CD8-positive, alpha-beta memory T cell (primary cell): ENCODE measurements at places on chromosomes 16 and 17. TPM values are rescaled to one million over a fixed set of nuclear protein-coding genes. Genes with fewer than 3 reads are reported as not detected.

Gene EPOP
- total RNA-seq = 47.0 TPM

Gene KRT32
- total RNA-seq = not detected

Gene PDILT
- not detected for total RNA-seq

Gene ELMO3
- 5.3 TPM for total RNA-seq

Gene UNKL
- 32.9 TPM for total RNA-seq

Gene KCNJ18
- total RNA-seq = not detected

Gene KATNIP
- total RNA-seq = 15.1 TPM

Gene IRX3
- total RNA-seq = not detected

Gene IGFALS
- not detected for total RNA-seq

Gene SLFN13
- 23.0 TPM for total RNA-seq

Gene SHISA6
- not detected for total RNA-seq

Gene GRAPL
- 2.6 TPM for total RNA-seq

Gene TMEM132E
- not detected for total RNA-seq

Gene PDIA2
- total RNA-seq = not detected

Gene CD300H
- not detected for total RNA-seq

Gene SHISA9
- total RNA-seq = 0.35 TPM

Gene KRT33A
- not detected for total RNA-seq

Gene GUCY2D
- total RNA-seq = not detected

Gene CDR2L
- total RNA-seq = 1.7 TPM

Gene NAGLU
- total RNA-seq = 15.8 TPM

Gene SNTB2
- total RNA-seq = 13.6 TPM

Gene EIF3CL
- 66.5 TPM for total RNA-seq

Gene MRPL10
- 67.0 TPM for total RNA-seq

Gene GFOD2
- total RNA-seq = 21.3 TPM

Gene MT1F
- total RNA-seq = 17.9 TPM

Gene ZPBP2
- 0.74 TPM for total RNA-seq

Gene SLC4A1
- not detected for total RNA-seq

Gene KRTAP1-1
- total RNA-seq = not detected

Gene ACSM2B
- total RNA-seq = not detected

Gene PITPNM3
- total RNA-seq = 0.50 TPM

Gene NGFR
- 0.07 TPM for total RNA-seq

Gene CDRT15L2
- not detected for total RNA-seq

Gene SLC16A5
- 1.3 TPM for total RNA-seq

Gene SLC9A5
- total RNA-seq = 5.2 TPM

Gene NPIPA7
- 6.9 TPM for total RNA-seq

Gene SPAG7
- 63.4 TPM for total RNA-seq

Gene CD300C
- total RNA-seq = 0.20 TPM

Gene SLC35G6
- not detected for total RNA-seq

Gene TRIM25
- 47.6 TPM for total RNA-seq

Gene KRT23
- total RNA-seq = not detected

Gene STX8
- 64.8 TPM for total RNA-seq

Gene MYH4
- total RNA-seq = not detected

Gene KRTAP4-9
- not detected for total RNA-seq

Gene GNPTG
- 32.3 TPM for total RNA-seq

Gene PNMT
- total RNA-seq = not detected

Gene CCL8
- not detected for total RNA-seq

Gene DRC3
- 0.60 TPM for total RNA-seq

Gene SLC39A11
- total RNA-seq = 17.2 TPM

Gene CLEC18B
- total RNA-seq = not detected

Gene AATK
- 0.29 TPM for total RNA-seq

Gene LPO
- not detected for total RNA-seq

Gene SLC22A31
- total RNA-seq = not detected

Gene HBQ1
- not detected for total RNA-seq

Gene GDPD3
- 4.7 TPM for total RNA-seq

Gene TMIGD1
- not detected for total RNA-seq

Gene TEKT3
- total RNA-seq = not detected
